ENCODE measurements at places on chromosomes 5 and 9. TPM values are rescaled to one million over a fixed set of nuclear protein-coding genes. Genes with fewer than 3 reads are reported as not detected.

GRXCR2 gene
- total RNA-seq: not detected

ARSI gene
- 3.2 TPM for total RNA-seq

ZER1 gene
- 70.0 TPM for total RNA-seq

- no peaks in the 10 kb centered on the region for H3K36me3 ChIP-seq
- no peak overlapping the region for H3K4me3 ChIP-seq
- no peak overlapping the region for H3K27ac ChIP-seq
Measured at GRCh38 chr5:392431-392988, 50.5 kb upstream of the EXOC3 start.

- H3K27me3 ChIP-seq: peaks cover 7% of the 10 kb centered on the region
- no peak overlapping the region for H3K4me3 ChIP-seq
- no peak for DNase-seq
- H3K36me3 ChIP-seq: no peaks in the 10 kb centered on the region
- H3K27ac ChIP-seq: no peak overlapping the region
Measured at GRCh38 chr5:38069360-38069759, 189.0 kb upstream of the EGFLAM start.

DNA sequence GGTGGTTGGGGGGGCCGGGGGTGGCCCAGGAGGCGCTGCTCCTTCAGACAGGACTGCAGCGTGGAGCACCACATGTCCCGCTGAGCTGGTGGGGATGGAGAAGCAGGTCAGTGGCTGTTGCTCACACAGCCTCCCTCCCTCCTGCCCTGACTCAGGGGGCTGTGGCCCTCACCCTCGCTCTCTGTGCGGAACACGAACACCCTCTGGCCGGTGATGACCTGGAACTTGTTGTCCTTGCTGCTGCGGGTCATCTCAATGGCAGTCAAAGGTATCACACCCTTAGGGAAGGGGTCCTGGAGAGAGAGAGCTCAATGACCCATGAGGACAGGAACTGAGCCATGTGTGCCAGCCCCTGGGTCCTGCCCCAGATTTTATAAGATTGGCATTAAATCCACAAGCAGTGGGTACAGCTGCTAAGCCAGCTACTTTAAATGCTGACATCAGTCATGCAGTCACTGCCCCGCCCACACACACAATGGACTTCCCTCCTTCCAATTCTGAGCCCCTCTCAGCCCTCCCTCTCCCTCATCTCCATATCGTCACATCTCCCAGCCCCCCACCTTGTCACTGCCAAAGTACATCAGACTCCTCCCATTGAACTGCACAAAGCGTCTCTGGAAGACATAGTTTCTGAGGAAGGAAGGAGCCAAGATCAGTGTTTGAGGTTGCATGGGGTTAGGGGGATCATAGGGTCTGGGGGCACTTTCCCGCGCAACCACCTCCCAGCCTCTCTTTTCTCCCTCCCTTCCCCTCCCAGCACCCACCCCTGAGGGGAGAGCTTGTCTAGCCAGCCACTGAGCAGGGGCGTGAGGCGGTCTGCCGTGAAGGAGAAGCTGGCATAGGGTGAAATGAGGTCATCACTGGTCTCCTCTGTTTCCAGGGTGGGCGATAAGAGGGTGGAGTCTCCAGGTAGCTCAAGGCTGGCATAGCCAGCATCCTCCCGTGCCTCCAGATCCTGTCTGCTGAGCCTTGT lies 8.9 kb downstream of the ARAP3 start:
- H3K4me1 ChIP-seq: no peaks in the 10 kb centered on the region
- H3K27ac ChIP-seq: no peak overlapping the region
- H3K36me3 ChIP-seq: no peaks in the 10 kb centered on the region
- no peaks in the 10 kb centered on the region for H3K27me3 ChIP-seq
- no peak for DNase-seq
- H3K4me3 ChIP-seq: no peak overlapping the region
